SK-MEL-5 (cell line): ENCODE measurements at places on chromosomes 7 and 10.

DNA sequence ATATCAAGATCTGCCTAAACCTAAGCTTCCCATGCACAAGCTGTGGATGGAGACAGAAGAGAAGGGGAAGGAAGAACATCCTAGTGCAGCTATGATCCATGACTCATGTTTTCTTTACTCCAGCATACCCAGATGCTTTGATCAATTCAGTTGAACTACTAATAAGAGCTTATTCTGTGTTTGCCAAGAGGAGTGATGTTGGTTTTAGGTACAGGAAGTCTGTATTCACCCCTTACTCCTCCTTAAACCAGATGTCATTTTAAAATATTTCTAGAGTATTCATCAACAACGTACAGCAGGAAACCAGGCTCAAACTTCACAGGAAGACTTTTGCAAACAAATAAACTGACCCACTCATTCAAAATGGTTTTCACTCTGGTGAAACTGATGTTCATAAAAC, 29.2 kb downstream of the PANK1 start:
- DNase-seq = no peak

DNA sequence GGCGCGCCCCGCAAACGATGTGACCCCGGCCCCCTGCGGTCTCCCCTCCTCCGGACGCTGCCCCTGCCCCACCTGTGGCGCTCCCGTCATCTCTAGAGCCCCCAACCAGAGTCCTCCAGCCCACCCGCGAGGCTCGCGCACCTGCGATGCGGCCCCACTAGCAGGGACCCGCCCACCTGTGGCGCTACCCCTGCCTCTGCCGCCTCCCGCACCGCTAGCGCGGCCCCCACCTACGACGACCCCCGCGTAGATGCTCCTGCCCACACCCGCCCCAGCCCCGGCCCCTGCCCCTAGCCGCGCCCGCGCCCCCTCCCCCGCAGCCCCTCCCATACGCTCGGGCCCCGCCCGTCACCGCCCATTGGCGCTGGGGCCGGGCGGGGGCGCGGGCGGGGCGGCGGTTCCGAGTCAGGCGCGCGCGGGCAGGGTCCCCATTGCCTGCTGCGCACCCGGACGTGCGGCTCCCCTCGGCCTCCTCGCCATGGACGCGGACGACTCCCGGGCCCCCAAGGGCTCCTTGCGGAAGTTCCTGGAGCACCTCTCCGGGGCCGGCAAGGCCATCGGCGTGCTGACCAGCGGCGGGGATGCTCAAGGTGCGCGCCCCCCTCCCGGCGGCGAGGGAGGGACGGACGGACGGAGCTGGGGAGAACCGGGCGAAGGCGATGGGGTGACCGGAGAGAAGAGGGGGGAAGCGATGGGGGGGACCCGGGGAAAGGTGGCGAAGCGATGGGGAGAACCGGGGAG, at the start of gene PFKP:
Gene PFKP (plus strand): TSS at position 431 of the 741 bp plus-strand sequence. CDS start 48 bp downstream, at position 479.
- DNase-seq = peak; percentile 10

GRCh38 chr10:131943021-131943814, 38.5 kb downstream of the BNIP3 start:
- DNase-seq = peak; percentile 55

GRCh38 chr7:5704534-5704922, 76.9 kb downstream of the RNF216 start:
- peak; percentile 92 for DNase-seq

GRCh38 chr10:71234004-71234894, 21.9 kb downstream of the UNC5B start:
- no peak for DNase-seq

- no peak for DNase-seq
These were observed 1284.5 kb upstream of the AUTS2 start for GRCh38 chr7:68313806-68314205.

- no peak for DNase-seq
These were observed 38.4 kb downstream of the CARD11 start for GRCh38 chr7:3005257-3005656.

GRCh38 chr7:142855756-142856564, 1.1 kb downstream of the EPHB6 start:
- DNase-seq = no peak

DNA sequence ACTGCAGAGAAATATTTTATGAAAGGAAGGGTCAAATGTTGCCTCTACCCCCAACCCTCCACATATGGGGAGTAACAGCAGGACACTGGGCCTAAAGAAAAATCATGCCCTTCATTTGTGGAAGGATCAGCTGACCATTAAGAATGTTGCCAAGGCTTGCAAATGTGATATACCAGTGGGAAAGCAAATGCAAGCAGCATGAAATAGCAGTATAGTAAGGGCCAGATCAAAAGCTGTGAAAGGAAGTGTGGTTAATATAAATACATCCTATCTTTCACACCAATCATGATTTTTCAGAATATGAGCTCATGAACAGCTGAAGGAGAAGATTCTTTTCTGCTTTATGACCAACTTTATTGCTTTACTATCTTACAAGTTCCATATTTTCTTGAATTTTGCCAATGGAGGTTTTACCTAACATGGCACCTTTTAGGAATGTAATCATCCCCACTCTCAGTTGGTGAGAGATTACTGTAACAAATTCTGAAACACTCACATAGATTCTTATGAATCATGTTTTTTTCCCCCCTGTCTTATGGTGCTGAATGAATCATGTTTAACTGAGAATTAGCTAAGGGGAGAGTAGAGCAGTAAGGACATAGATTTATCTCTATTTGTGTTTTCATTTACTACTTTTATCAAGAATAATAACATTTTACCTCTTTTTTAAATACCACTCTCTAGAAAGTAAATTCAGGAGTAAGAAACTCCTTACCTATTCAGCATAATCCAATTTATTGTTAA, 12.1 kb upstream of the ATAD1 start:
- peak; percentile 54 for DNase-seq

GRCh38 chr10:89250865-89251408, 638 bp downstream of the LIPA start:
- DNase-seq = no peak

GRCh38 chr7:15199482-15199881, 296.9 kb upstream of the DGKB start:
- peak; percentile 47 for DNase-seq

DNA sequence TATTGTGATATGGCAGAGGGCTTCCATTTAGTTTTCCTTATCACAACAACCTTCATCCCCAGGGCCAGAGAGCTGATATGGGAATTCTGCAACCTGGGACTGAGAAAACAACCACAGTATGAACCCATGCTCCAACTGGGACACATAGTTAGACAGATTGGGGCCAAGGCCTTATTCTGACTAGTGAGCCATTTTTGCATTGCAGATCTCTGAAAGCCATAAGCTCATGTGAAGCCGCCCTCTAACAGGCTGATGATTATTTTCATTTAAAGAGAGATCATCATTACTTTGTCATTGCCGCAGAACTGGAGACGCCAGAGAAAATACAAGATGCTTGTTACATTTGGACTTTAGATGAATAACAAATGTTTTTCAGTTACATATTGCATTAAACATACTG, 791.7 kb upstream of the POM121L12 start:
- DNase-seq = no peak

- DNase-seq = no peak
These were observed 42.0 kb downstream of the GALNT17 start for GRCh38 chr7:71173955-71174354.

DNA sequence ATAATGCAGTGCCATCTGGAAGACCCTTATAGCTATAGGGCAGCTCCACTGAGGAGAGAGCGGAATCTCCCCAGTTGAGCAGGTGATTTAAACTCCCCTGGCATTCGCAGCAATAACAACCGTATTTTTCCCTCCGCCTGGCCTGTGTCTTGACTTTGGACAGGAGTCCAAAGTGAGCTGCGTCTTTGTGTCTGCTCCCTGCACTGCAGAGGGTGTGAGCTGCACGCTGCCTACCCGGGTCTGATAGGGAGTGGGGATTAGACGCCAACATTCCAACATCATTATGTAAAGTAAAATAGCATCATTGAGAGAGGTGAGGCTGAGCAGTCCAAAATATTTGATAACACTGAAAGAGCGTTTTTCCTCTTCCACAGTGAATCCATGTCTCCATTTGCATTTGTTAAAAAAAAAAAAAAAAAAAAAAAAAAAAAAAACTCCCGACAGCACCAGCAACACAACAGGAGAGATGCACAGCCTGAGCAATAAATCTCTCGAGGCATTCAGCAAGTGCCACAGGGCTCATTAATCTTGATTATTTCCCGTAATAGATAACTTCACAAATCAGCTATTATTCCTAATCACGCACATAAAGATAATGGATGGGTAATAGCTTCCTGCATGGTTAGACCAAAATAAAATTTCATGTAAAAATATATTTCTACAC, 68.6 kb downstream of the CELF2 start:
- DNase-seq = no peak

DNA sequence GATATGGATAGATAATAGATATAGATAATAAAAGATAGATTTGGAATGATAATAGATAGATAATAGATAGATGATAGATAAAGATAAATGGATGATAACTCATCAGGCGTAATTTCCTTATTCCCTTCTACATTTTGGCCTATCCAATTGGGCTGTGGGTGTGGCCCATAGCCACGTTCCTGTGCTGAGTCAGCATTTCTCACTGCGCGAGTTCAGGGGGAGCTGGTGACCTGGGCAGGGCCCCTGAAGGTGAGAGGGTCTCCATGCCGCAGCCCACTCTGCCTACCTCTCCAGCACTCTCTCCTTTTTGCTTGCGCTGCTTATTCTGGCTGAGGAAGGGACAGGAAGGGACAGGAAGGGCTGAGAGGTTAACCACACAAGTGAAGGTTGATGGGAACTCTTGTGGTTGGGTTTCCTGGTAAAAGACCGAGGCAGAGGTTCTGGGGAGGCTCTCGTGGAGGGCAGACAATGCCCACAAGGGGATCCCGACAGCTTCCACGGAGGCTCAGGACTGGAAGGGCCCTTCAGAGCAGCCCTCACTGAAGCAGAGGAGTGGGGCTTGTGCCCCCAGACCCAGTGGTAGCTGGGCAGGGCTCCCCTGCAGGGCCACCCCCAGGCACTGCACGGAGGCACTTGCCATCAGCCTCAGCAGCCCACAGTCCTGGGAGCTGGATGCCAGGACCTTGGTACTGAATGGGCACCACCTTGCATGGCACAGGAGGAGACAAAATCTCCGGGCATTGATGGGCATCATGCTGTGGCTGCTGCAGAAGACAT, 247.3 kb upstream of the PITRM1 start:
- no peak for DNase-seq

DNA sequence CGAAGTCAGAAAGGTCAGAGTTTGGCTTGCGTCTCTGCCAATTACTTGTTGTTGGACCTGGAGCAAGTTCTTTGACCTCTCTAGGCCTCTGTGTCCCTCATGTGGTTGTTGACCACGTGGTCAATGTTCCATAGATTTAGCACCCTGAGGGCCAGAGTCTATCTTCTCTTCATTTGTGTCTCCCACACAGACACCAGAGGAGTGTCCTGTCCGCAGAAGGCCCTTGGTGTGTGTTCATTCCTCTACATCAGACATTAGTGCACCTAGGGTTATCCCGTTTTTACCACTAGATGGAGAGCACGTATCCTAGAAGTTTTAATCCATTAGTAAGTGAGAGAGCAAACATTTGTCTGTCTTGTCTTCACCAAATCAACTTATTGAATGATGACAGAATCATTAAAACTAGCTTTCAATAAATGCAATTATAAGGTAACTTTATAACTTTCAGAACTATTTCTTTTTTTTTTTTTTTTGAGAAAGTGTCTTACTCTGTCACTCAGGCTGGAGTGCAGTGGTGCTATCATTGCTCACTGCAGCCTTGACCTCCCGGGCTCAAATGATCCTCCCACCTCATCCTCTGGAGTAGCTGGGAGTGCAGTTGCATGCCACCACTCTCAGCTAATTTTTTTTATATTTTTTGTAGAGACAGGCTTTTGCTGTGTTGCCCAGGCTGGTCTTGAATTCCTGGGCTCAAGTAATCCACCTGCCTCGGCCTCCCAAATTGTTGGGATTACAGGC, 122.5 kb upstream of the ANKRD1 start:
- peak; percentile 71 for DNase-seq

- no peak for DNase-seq
These were observed 121.8 kb downstream of the TAX1BP1 start for GRCh38 chr7:27861747-27862146.

DNA sequence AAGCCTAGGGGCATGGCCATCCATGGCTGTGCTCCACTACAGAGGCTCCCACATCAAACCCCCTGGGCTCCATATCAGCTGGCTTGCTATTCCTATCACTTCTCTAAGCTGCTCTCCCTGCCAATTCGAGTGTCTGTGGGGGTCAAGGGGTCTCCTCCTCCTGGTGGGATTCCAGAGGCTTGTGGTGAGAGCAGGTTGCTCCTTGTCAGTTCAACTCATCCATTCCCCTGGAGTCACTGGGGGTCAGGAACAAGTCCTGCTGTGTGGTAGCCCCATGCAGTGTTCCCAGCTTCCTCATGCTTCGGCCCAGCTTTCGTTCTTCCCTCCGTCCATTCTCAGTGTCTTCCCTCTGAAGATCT, 86.6 kb upstream of the UNC5B start:
- no peak for DNase-seq

GRCh38 chr7:134741907-134742635, 37.4 kb upstream of the CALD1 start:
- DNase-seq = no peak

GRCh38 chr7:116279217-116279616, 68.9 kb downstream of the TES start:
- DNase-seq = no peak

DNA sequence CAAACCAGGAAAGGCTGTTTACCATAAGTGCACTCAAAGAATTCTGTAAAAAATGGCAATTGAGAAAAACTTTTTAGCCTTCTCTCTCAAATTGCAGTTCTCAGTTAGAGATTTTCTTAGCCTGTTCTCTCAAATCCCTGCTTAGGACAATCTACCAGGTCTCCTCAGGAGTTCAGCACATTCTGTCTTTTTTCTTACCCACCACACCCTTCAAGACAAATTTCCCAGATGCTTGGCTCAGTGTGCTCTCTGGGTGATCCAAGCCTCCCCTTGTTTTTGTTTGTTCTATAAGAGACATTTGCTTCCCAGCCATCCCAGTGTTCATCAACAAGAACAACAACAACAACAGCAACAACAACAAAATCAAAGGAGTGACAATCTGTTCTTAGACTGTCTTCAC, 87.3 kb downstream of the MACC1 start:
- no peak for DNase-seq

DNA sequence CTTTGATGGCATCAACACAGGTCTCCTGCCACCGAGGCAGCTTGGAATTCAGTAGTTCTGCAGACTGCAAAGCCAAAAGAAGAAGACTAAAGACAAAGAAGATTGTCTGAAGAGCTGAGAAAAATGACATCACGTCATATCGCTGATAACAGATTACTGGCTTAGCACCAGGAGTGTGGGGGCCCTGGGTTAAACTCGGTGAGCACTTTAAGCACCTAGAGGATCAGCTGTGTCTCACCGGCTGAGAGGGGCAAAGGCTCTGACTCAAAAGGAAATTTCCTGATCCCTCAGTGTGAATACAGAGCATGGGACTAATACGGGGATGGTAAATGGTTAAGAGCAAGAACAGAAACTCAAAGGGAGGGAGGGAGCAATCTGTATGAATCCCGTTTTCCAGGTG, 30.7 kb downstream of the BRI3 start:
- DNase-seq = no peak

DNA sequence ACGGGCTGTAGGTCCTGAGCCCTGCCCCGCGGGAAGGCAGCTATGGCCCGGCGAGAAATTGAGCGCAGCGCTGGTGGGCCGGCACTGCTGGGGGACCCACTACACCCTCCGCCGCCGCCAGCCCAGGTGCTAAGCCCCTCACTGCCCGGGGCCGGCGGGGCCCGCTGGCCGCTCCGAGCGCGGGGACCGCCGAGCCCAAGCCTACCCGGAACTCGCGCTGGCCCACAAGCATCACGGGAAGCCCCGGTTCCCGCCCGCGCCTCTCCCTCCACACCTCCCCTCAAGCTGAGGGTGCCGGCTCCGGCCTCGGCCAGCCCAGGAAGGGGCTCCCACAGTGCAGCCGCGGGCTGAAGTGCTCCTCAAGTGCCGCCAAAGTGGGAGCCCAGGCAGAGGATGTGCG, 5.5 kb upstream of the CACUL1 start:
- no peak for DNase-seq
